ENCODE measurements at places on chromosomes 4 and X.

DNA sequence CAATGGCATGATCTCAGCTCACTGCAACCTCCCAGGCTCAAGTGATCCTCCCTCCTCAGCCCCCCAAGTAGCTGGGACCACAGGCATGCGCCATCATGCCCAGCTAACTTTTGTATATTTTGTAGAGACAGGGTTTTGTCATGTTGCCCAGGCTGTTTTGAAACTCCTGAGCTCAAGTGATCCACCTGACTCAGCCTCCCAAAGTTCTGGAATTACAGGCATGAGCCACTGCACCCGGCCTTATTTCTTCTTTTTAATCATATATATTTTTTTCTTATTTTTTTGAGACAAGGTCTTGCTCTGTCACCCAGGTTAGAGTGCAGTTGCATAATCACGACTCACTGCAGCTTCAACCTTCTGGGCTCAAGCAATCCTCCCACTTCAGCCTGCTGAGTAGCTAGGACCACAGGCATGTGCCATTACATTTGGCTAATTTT is 184.0 kb downstream of the TSPAN5 start:
- no peak for DNase-seq

DNA sequence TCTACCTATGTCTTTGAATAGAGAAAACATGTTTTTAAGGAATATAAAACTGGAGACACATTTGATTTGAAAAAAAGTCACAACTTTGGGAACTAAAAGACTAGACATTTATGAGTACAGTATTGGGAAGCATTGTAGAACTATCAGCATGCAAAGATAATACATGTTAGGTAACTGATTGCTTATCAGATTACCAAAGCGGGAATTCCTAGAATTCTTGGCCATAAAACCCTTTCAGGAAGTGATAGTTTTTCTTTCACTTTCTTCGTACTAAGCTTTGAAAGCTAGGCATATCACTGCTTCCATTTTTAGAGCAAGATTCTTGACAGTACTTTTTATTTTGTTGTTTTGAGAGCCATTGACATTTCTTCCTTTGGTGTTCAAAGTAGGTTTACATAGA is 646.6 kb upstream of the PITX2 start:
- DNase-seq, result peak; percentile 46

DNA sequence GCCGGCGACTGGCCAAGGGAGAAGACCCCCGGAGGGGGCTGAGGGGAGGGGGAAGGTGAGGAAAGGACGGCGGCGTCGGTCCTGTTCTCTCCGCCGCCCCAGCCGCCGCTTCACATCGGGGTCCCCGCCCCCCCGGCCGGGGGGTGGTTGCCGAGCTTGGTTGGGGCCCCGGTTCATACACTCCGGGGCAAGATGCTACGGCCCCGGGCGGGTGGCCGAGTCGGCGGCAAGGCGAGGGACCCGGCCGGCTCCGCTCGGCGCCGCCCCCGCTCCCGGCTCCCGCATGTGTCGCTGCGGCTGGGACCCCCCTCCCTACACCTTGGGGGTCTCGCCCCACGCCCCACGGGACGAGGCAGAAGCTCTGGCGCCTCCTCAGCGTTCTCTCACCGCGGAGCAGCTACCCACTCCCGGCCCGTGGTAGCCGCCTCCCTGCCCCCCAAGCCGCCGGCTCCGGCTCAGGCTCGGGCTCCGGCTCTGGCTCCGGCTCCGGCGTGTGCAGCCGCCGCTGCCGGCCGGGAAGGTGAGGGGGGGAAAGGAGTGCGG is 461 bp downstream of the FBXW7 start:
- DNase-seq, result no peak

DNA sequence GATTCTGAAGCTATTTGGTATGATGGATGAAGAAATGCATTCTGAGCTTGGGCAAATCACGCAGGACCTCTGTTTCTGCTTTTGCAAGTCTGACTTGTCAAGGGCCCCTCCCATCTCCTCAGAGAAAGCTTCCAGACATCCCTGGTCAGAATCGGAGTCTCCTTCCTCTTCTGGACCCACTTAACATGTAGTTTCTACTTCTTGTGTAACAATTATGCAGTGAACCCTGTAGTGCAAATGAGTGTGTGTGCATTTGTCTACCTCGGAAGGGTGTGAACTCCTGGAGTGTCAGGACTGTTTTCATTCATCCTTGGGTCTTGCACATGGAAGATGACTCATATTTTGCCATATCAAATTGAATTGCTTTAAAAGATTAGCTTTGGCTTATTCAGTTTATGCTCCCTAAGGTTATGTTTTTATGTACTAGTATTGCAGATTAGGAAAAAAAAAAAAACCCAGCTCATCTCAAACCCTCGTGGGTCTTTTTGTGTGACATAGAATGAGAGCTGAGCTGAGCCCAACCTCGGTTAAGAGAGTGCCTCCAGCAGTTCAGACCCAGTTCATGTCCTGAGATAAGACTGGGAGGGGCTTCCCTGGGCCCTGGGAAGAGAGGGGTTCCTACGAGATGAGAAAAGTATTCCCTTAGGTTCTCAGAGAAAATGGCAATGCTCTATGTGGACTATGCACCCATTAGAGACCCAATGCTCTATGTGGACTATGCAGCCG is 61.1 kb upstream of the RPL34 start:
- DNase-seq, result no peak

DNA sequence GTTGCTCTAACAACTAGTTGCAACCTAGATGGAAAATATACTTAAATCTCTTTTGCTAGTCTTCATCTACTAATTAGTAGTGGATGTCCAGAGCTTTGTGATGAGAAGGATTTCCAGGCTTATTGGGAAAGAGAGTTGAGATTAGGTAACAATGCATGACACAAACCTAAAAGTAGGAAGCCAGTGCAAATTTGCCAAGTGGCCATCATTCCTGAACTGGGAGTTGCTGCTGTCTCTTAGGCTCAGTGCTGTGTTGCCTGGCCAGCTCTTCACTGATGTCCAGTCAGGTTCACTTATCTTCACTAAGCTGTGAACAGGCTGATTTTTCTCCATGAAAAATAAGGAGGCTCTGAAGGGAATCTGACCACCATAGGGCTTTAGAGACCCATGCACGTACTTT is 105.6 kb upstream of the AMOT start:
- no peak for DNase-seq

- DNase-seq, result no peak
Measured at GRCh38 chr4:3714642-3715001, 51.6 kb upstream of the ADRA2C start.

GRCh38 chr4:87375719-87376291 is 15.2 kb downstream of the HSD17B11 start:
- peak; percentile 67 for DNase-seq

GRCh38 chr4:143251348-143251747 is 66.6 kb downstream of the USP38 start:
- DNase-seq, result no peak

GRCh38 chr4:179762840-179763239 is 2320.6 kb upstream of the AGA start:
- no peak for DNase-seq

DNA sequence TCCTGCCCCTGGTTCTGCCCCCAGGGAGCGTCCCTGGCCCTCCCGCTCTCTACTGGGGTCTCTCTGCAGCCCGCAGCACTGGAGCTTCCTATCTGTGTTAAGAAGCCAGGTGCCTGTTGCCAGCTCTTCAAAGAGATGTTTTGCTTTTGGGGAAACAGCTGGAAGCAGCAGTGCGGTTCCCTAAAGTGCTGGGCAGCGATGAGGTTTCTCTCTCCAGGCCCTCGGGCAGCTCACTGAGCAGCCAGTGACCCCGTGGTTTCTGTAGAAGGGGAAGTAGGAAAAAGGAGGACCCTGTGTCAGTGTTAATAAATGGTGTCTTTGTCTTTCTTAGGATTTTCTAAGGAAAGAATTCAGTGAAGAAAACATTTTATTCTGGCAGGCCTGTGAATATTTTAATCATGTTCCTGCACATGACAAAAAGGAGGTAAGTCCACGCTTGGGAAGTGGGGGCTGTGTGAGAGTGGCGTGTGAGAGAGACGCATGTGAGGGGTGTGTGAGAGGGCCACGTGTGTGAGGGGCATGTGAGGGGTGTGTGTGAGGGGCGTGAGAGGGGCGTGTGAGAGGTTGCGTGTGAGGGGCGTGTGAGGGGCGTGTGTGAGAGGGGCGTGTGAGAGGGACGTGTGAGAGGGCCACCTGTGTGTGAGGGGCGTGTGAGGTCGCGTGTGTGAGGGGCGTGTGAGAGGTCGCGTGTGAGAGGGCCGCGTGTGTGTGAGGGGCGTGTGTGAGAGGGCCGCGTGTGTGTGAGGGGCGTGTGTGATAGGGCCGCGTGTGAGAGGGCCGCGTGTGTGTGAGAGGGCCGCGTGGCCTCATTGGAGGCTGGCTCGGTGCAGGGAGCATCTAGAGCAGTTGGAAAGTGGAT is 27.1 kb upstream of the HGFAC start:
- DNase-seq, result no peak

- DNase-seq, result peak; percentile 56
Measured at GRCh38 chr4:168634276-168634802, 137.5 kb downstream of the PALLD start.

GRCh38 chr4:77418333-77418732 is 187.3 kb upstream of the CXCL13 start:
- DNase-seq, result no peak

GRCh38 chrX:129445436-129445835 is 77.9 kb downstream of the SMARCA1 start:
- no peak for DNase-seq

- DNase-seq, result no peak
Measured at GRCh38 chrX:9355739-9356138, 109.1 kb upstream of the TBL1X start.

DNA sequence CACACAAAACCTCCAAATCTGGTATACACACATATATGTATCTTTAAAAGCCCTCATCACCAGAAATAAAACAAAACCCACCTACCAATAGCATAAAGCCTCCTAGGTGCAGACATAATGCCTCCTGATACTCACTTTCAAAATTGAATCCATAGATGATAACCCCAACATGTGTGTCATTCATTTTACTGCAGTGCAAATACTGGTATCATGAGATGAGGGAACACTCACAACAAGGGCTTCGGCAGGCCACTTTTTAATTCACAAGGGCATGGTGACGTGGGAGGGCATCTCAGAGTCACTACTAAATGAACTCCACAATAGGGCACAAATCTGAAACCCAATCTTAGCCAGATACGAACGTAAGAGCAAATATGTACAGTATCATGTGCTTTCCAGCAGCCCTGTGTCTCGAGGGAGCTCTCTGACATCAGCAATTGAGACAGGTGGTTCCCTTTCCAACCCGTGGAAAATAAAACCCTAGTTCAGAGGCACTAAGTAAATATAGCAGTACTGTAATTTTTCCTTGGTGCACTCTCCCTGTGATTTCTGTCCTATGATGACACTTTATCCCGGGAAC is 14.1 kb upstream of the PPARGC1A start:
- DNase-seq, result no peak
